Retina (tissue), 1 donor: ENCODE measurements at places on chromosomes 3 and 15.

- DNase-seq, result no peak
Measured at GRCh38 chr15:55820043-55820442, 77.1 kb upstream of the PRTG start.

GRCh38 chr3:79461129-79461792, 306.5 kb downstream of the ROBO1 start:
- DNase-seq, result no peak

- DNase-seq, result no peak
Measured at GRCh38 chr3:58434990-58435389, 1.4 kb upstream of the PDHB start.

GRCh38 chr3:71816767-71817156, 31.8 kb upstream of the PROK2 start:
- DNase-seq, result no peak

- no peak for DNase-seq
Measured at GRCh38 chr3:12289524-12289923, 654 bp downstream of the PPARG start.
